CD4-positive, alpha-beta T cell treated with Interleukin-2 at 100 ng/mL for 4 hours (primary cell): ENCODE measurements at places on chromosomes 11 and 22.

- peak; percentile 57 for DNase-seq
These were observed at the start of gene PTPMT1 for GRCh38 chr11:47565340-47566148. Gene PTPMT1 (plus strand): TSS chr11:47565599. CDS start chr11:47565623, 24 bp downstream.

DNA sequence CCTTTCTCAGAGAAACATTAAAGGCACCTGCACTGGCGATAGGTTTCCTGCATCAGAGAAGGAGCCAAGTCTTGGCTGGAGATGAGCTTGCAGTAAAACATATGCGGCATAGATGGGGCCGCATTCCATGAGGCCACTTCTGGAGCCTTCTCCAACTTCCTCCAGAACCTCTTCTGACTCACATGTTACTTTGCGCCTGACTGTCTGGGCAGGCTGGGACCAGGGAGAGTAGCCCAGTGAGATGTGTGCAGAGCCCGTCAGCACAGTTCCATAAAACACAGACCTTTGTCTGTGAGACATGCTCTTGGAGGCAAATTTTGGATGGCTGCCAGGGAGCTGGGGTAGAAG is 55.4 kb upstream of the BID start:
- DNase-seq = no peak

DNA sequence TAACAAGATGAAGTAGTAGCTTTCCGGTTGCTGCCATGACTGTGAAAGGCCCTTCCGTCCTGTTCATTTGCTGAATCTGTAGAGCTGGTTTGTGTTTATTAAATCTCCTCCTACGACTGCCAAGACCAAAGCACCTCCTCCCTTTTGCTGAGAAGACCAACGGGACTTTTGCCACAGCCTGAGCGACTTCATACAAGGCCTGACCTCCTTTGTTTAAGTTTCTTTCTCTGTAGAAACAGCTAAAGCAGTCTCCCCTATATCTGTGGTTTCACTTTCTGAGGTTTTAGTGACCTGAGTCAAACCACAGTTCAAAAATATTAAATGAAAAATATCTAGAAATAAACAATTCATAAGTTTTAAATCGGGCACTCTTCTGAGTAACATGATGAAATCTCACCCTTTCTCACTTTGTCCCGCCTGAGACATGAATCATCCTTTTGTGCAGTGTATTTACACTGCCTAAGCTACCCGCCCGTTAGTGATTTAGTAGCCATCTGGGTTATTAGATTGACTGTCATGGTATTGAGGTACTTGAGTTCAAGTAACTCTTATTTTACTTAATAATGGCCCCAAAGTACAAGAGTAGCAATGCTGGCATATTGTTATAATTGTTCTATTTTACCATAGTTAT is 119.1 kb upstream of the LRRC4C start:
- no peak for DNase-seq

DNA sequence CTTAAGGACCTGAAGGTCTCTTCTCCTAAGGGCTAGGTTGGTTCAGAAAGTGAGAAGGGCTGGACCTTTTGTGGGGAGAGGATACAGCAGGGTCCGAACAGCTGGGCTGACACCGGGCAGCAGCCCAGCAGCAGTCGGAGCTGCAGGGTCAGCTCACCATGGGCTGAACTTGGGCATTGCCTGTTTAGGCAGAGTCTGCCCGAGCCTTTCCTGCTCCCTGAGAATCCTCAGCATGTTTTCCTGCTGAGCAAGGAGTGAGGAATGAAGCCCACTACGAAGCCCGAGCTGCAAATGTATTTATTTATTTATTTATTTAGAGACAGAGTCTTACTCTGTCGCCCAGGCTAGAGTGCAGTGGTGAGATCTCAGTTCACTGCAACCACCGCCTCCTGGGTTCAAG is 83.9 kb downstream of the PTPRJ start:
- no peak for DNase-seq

- no peak for DNase-seq
These were observed 84.9 kb downstream of the DDIAS start for GRCh38 chr11:82986446-82986845.

DNA sequence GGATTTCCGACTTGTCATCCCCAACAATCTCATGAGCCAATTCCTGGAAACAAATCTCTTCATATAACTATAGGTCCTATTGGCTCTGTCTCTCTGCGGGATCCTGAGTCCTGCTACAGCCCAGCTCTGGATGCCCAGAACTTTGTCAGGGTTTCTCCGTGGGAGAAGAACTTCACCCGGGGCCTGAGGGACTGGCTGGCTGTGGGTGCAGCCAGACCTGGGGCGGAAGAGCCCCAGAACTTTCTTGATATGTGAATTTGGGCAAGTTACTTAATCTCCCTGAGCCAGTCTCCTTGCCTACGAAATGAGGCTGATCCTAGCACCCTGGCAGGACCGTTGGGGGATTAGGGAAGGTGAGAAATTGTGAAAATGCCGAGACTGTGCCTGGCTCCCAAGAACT is 6.6 kb upstream of the TRIM29 start:
- no peak for DNase-seq

DNA sequence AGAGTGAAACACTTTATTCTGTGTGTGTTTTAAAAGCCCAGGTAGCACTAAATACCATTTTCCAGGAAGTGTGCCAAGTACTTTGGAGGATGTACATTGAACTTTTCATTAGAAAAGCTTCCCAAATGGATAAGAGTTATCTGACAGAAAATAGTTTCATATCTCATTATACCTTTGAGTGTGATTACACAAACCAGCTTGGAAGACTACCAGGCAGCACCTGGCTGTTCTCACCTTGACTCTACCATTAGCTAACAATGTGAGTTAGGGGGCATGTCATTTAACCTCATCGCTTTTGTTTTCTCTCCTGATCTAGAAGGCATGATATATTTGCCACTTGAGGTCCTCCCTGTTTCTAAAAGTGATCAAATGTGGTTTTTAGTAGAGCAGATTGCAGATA is 50.2 kb downstream of the GRM5 start:
- no peak for DNase-seq

DNA sequence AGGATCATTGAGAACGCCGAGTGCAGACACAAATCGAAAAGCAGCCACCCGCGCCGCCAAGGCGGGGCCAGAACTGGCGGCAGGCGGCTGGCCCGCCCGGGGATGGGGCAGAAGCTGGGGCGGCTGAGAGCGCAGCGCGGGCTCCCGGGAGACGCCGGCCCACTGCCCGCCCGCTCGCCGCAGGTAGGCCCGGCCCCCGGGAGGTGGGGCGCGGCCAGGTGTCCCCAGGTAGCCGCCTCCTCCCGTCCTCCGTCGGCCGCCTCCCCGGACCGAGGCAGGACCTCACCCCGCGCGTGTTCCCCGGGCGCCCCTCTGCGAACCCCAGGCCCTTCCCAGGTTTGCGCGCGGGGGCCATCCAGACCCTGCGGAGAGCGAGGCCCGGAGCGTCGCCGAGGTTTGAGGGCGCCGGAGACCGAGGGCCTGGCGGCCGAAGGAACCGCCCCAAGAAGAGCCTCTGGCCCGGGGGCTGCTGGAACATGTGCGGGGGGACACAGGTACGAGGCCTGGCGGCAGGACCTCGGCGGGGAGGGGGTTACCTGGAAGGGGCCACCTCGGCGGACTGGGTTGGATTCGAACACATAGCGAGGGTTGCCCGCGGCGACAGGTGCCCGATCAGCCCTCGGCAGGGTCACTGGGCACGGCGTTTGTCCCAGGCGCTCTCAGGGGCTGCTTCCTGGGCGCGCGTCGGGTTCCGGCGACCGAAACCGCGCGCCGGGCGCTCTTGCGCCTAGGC is at the start of gene PRRG4:
TSS of gene PRRG4 (plus strand) at position 248 of the 733 bp plus-strand sequence. CDS start 603 bp downstream, outside the sequence.
- no peak for DNase-seq

DNA sequence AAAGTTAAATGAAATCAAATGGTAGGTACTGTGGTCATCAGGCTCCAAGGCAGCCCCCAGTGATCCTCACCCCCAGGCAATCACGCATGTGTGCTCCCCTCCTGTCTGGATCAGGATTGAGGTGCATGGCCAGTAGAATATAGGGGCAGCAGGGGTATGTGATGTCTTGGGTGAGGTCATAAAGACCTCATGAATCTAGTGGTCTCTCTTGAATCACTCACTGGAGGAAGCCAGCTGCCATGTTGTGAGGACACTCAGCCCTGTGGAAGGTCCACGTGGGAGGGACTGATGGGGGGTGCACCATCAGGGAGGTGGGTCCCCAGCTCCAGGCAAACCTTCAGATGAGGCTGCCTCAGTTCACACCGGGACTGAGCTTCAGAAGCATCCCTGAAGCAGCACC is 6.8 kb upstream of the IL17REL start:
- DNase-seq = no peak

- no peak for DNase-seq
These were observed 18.9 kb upstream of the EFCAB6 start for GRCh38 chr22:43830931-43831560.

DNA sequence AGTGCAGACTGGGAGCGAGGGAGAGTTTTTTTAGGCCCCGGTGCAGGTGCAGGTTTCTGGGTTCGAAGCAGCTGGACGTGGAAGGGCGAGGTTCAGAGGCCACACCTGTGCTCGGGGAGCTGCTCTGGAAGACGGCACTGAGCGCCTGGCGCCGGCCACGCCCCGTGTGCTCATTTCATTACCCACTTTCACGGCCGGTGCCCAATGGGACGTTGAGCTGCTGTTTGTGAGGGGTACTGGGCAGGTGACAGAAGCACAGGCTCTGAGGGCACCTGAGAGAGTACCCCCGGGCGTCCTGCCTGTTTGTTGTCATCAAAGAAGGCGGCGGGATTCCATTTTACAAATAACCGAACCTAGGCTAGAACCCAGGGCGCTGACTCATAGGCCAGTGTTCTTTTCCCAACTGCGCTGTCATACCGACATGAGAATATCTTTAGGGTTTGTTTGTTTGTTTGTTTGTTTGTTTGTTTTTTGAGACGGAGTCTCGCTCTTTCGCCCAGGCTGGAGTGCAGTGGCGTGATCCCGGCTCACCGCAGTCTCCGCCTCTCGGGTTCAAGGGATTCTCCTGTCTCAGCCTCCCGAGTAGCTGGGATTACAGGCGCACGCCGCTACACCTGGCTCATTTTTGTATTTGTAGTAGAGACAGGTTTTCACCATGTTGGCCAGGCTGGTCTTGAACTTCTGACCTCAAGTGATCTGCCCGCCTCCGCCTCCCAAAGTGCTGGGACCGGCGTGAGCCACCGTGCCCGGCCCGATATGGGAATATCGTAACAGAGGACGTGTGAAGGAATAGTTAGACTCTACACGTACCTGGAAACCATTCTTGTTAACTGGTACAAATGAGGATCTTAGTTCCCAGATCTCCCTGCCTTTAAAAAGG is 16.6 kb upstream of the SPTBN2 start:
- peak; percentile 41 for DNase-seq

GRCh38 chr22:43176090-43176489 is 10.8 kb downstream of the TTLL12 start:
- no peak for DNase-seq

DNA sequence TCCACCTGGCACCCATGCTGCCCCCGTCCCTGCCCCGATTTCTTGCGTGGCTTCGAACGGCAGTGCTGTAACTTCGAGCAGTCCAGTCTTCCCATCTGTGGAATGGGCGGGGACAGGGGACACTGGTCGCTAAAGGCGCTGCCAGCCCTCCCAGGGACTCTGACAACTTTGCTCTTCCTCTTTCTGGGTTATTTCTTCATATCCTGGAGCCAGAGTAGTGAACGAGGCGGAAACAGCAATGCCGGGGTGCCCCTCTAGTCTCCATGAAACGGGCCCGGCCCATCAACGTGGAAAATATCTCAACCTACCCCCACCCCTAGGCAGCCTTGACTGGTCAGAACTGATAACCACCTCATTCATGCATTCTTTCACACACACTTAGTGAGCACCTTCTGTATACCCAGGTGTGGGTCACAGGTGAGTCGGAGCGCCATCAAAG is 42.8 kb downstream of the TRIOBP start:
- no peak for DNase-seq

DNA sequence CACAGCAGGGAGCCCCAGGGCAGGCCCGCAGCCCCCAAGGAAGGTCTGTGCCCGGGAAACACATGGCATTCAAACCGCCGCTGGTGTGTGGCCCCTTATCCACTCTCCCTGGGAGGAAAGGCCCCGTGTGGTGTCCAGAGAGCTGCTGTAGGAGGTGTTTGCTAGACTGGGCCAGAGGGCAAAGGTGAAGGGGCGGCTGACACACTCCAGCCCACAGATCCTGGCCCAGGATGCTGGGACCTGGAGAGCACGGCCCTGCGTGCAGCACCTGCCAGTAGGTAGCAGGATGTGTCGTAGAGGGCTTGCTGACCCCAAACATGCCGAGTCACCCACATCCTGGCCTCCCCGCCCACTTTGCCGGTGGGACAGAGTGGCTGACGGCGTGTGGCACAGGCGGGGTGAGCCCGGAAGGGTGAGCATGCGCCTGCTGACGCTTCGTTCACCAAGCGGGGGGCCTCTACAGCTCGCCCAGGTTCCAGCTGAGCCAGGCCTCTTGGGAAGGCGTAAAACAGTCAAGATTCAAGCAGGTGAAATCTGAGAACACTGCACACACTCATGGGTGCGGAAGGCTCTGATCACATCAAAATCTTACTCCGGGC is 11.0 kb downstream of the OSBPL5 start:
- no peak for DNase-seq

GRCh38 chr11:103055221-103055890 is 36.6 kb downstream of the DCUN1D5 start:
- DNase-seq = peak; percentile 56

DNA sequence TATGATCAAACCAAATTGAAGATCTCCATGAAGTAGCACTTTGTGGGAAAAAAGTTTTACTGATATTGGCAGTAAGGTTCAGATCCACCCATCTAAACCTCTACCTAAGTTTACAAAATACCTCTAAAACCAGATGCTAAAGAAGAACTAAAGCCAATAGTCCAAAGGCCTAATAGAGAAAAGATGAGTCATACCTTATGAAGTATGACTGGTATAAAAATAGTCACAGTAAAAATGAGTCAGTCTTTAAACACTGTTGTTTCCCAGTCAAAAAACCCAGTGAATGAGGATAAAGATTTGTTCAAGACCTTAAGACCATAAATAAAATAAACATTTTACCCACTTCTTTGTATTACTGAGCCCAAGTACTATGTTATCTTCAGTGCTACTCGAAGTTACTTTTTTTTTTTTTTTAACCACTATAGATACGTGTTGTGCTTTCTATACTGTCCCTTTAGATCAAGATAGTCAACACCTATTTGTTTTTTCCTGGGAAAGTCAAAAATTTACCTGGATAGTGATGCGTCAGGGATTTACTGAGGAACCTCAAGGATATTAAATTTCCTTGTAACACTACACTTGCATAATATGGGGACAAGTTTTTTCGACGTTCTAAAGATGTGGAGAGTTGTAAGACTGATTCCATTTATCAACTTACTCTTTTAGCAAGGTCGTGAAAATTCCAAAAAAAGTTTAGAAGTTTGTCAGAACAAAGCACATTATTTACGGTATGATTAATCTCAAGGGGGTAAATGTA is 87.3 kb downstream of the CCDC73 start:
- no peak for DNase-seq

DNA sequence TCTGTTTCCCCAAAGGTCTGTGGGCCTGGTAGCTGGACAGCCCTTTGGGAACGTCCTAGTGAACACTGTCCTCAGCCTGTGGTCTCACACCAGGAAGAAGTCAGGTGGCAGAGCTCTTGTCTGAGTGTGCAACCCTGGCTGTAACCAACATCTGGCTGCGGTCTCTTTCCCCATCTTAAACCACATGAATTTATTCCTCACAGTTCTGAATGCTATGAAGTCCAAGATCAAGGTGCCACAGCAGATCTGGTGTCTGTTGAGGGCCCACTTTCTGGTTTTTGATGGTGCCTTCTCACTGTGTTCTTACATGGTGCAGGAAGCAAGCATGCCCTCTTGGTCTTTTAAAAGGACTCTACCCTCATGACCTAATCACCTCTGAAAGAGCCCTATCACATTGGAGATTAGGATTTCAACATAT is 2.7 kb downstream of the UPB1 start:
- no peak for DNase-seq

GRCh38 chr11:95659088-95659487 is 130.5 kb downstream of the FAM76B start:
- DNase-seq = no peak

- DNase-seq = no peak
These were observed 25.3 kb downstream of the SCN3B start for GRCh38 chr11:123628936-123629683.
